ENCODE measurements at places on chromosomes 1 and 21.

DNA sequence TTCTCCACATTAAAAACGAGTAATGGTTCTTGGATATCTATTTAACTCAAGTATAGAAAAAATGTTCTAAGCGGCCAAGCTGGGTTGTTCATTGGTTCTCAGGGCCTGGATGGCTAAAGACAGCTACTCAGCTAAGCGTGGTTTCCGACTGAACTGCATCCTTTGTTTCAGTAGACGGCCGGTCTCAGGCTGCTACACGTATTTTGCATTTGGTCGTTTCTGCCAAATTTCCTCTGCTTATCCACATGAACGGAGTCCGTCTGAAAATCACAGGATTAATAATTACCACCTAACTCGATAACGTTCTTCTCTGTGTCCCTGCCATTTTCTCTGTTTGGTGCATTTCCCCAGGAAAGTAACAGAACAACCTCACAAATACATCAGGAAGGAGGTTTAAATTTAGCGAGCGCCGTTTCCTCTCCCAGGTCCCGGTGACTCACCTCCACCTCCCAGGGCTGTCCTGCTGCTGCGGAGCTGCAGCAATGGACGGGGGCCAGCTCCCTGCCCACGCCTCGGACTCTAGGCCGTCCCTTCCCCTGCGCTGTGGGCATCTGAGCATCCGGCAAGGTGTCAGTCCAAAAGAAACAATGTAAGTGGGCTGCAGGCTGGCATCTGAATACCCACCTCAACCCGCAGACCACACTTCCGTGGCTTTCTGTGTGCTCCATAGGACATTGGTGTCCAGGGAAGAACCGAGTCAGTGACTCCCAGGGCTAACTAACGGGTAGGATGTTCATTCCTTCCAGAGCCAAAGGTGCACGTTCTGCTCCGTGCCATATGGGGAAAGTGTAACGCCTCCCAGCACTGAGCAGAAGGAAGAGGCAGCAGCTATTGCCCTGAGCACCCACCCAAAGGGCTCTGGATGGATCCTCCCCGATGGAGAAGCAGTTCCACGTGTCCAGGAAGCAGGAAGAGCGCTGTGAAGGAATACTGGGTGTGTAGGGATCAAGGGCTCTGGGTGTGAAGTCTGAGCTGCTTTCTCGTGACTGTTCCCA is 4.1 kb upstream of the GABRD start:
- no peak for DNase-seq
- H3K4me1 ChIP-seq: peaks cover 6% of the 10 kb centered on the region
- no peaks in the 10 kb centered on the region for H3K36me3 ChIP-seq
- H3K27me3 ChIP-seq: peaks cover 4% of the 10 kb centered on the region

GRCh38 chr1:52259886-52260285 is 106.1 kb downstream of the CC2D1B start:
- H3K27ac ChIP-seq: no peak overlapping the region
- H3K27me3 ChIP-seq: peaks cover under 1% of the 10 kb centered on the region
- H3K36me3 ChIP-seq: no peaks in the 10 kb centered on the region
- no peak for DNase-seq
- H3K4me1 ChIP-seq: no peaks in the 10 kb centered on the region

DNA sequence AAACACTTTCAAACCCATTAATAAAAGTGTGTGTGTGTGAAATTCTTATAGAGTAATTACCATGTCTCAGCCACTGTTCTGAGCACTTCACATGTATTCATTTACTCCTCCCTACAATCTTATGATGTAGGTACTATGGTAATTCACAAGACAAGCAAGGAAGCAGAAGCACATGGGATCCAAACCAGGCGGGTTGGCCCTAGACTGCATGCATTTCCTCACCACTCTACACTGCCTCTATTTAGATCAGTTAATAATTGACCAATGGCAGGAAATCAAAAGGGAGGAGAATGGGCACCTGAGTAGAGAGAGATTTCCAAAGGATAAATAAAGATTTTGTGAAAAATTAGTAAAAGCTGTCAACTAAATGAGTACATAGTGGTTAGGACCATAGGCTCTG is 15.7 kb downstream of the MAP3K21 start:
- no peaks in the 10 kb centered on the region for H3K36me3 ChIP-seq
- no peak overlapping the region for H3K4me3 ChIP-seq
- H3K4me1 ChIP-seq: no peaks in the 10 kb centered on the region
- H3K27ac ChIP-seq: no peak overlapping the region

DNA sequence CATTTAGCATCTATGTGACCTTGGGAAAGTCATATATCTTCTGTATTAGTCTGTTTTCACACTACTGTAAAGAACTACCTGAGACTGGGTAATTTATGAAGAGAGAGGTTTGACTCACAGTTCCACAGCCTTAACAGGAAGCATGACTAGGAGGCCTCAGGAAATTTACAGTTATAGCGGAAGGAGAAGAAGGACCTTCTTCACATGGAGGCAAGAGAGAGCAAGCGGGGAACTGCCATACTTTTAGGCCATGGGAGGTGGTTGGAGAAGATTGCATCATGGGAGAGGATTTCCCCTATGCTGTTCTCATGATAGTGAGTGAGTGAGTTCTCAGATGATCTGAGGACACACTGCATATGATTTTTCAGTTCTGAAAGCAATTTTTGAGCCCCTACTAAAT is 87.9 kb downstream of the CLEC20A start:
- H3K4me1 ChIP-seq: no peaks in the 10 kb centered on the region
- no peak for DNase-seq
- H3K4me3 ChIP-seq: no peak overlapping the region
- no peaks in the 10 kb centered on the region for H3K36me3 ChIP-seq
- H3K27me3 ChIP-seq: no peaks in the 10 kb centered on the region

DNA sequence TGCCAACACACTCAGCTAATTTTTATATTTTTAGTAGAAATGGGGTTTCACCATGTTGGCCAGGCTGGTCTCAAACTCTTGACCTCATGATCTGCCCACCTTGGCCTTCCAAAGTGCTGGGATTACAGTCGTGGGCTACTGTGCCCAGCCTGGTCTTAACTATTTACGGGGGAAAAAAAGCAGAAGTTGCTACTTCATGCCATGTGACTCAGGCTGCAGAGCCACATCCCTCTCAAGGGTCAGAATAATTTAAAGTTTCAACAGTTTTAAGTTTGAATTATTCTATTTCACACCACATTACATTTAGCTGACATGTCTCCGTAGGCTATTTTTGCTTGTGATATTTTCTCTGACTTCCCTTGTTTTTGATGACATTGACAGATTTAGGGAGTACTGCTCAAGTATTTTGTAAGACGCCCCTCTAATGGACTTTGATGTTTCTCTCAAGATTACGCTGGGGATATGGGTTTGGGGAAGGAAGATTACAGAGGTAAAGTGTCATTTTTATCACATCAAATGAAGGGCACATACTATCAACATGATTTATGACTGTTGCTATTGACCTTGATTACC is 14.6 kb upstream of the AGBL4 start:
- H3K36me3 ChIP-seq: no peaks in the 10 kb centered on the region
- no peaks in the 10 kb centered on the region for H3K27me3 ChIP-seq
- no peak for DNase-seq
- no peak overlapping the region for H3K27ac ChIP-seq
- H3K4me3 ChIP-seq: no peak overlapping the region

DNA sequence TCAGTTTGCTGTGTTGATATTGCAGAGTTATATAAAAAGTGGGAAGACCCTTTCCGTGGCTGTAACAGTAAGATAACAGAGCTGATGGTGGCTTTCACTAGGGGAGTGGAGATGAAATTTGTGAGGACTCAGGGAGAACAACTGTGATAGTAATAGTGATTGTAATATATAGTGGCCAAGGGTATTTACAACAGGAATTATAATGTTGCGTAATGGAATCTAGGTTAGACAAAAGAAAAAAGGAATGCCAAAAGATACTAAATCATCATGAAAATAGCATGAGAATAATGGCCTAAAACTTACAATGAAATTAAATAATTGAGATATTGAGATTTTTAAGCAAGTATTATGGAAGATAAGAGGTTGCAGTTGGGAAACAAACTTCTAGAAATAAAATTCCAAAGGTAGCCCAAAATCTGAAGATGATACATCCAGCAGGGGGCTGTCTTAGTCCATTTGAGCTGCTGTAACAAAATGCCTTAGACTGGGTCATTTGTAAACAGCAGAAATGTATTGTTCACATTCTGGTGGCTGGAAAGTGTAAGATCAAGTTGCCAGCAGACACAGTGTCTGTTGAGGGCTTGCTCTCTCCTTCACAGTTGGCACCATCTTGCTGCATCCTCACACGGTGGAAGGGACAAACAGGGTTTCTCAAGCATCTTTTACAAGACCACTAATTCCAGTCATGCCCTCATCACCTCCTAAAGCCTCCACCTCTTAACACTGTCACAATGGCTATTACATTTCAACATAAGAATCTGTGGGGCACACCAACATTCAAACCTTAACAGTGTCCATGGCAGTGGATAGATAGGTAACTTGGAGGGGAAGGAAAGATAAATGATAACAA is 711.2 kb downstream of the MRPL39 start:
- no peak overlapping the region for H3K4me3 ChIP-seq
- H3K27me3 ChIP-seq: no peaks in the 10 kb centered on the region
- H3K36me3 ChIP-seq: no peaks in the 10 kb centered on the region

DNA sequence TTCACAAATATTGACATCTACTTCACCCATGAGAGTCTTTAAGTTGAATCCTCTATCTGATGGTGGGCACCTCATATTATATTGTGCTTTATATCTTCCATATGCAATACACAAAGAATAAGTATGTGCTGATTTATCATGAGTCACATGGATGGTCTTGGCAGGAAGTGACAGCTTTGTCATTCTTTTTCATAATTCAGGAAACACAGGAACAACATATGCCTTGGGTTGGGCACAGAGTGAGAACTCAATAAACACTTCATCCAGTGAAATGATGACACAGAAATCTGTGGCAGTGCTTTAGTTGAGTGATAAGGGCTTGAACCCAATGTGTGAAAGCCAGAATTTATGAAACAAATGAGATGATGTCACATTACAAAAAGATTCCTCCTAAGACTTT is 41.2 kb downstream of the GADD45A start:
- H3K4me1 ChIP-seq: peaks cover 15% of the 10 kb centered on the region
- no peak overlapping the region for H3K27ac ChIP-seq
- no peak overlapping the region for H3K4me3 ChIP-seq
- no peaks in the 10 kb centered on the region for H3K27me3 ChIP-seq
- H3K36me3 ChIP-seq: no peaks in the 10 kb centered on the region
- DNase-seq: no peak

DNA sequence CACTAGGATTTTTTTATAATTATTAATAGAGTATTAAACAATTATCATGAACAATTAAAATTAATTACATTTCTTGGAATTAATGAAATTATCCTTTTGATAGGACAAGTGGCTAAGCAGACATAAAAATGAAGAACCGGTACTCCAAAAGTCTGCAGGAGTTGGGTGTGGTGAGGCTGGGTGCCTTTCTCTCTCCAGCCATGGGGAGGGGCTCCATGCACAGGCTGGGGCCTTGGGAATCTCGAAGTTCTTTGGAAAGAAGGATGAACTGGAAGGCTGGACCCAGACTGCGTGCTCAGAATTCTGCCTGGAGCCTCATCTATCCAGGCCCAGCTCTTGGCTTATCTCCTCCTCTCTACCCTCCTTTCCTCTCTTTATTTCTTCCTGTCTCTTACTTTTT is 94.1 kb downstream of the ACTL8 start:
- H3K4me1 ChIP-seq: no peaks in the 10 kb centered on the region
- no peak for DNase-seq
- no peaks in the 10 kb centered on the region for H3K36me3 ChIP-seq
- H3K27me3 ChIP-seq: no peaks in the 10 kb centered on the region
- no peak overlapping the region for H3K4me3 ChIP-seq

- H3K4me3 ChIP-seq: no peak overlapping the region
- H3K27me3 ChIP-seq: peaks cover 2% of the 10 kb centered on the region
- H3K36me3 ChIP-seq: no peaks in the 10 kb centered on the region
- no peaks in the 10 kb centered on the region for H3K4me1 ChIP-seq
- no peak for DNase-seq
Measured at GRCh38 chr1:183986941-183987340, 50.6 kb downstream of the COLGALT2 start.

- H3K4me1 ChIP-seq: no peaks in the 10 kb centered on the region
- H3K27ac ChIP-seq: no peak overlapping the region
- H3K27me3 ChIP-seq: peaks cover 3% of the 10 kb centered on the region
- DNase-seq: no peak
Measured at GRCh38 chr1:64378826-64379225, 91.1 kb upstream of the CACHD1 start.

DNA sequence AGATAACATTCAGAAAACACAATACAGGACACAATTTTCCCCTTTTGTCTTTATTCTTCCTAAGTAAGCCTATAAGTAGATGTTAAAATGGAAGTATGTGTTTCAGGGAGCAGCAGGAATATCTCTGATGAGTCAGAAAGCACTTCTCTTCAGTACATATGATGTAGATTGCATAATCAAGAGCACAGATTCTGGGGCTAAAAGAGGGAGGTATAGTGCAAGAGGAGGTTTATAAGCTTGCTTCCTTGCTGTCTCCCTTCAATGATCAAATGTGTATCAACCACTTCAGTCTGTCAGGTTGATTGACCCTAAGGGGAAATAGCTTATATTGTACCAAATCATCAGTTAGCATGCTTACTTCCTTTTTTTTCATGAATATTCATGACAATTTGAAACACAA is 822.8 kb downstream of the BRINP3 start:
- H3K4me3 ChIP-seq: no peak overlapping the region
- no peak overlapping the region for H3K27ac ChIP-seq
- H3K27me3 ChIP-seq: no peaks in the 10 kb centered on the region
- no peaks in the 10 kb centered on the region for H3K4me1 ChIP-seq

DNA sequence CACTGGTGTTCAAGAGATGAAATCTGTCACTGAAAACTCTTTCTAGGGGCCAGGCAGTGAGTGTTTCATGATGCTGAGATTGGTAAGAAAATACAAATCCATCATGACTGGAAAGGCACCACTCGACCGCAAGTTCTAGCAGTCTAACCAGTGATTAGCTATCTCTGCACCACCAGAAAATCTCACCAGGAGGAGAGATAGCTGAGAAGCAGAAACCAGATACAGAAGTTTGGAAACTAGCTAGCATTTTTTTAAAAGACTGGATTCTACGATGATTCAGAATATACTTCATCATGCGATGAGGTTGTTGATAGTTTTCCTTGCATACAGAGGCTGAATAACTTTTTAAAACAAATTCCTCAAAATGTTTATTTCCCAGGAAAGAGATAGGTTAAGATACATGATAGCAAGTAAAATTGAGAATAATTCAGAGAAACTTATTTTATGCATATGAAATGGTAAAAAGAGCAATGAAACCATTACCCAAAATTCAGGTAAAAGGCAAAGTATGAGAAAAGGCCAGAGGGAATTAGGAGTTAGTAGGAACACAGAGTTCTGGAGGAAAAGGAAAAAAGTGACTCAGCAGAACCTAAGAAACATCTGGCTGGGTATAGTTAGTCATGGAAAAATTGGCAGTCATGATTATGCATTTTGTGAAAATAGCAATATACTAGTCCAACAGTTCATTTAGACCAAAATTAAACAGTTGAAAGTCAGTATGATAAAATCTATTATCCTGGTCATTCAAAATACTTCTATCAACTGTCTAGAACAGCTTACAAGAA is 3.3 kb upstream of the F3 start:
- H3K4me1 ChIP-seq: peaks cover 5% of the 10 kb centered on the region
- no peak overlapping the region for H3K27ac ChIP-seq
- H3K4me3 ChIP-seq: no peak overlapping the region
